NCI-H2029 (cell line): ENCODE measurements at places on chromosomes 1 and 21.

- no peak for DNase-seq
Observed at GRCh38 chr1:163145435-163145834, 57.3 kb downstream of the RGS5 start.

DNA sequence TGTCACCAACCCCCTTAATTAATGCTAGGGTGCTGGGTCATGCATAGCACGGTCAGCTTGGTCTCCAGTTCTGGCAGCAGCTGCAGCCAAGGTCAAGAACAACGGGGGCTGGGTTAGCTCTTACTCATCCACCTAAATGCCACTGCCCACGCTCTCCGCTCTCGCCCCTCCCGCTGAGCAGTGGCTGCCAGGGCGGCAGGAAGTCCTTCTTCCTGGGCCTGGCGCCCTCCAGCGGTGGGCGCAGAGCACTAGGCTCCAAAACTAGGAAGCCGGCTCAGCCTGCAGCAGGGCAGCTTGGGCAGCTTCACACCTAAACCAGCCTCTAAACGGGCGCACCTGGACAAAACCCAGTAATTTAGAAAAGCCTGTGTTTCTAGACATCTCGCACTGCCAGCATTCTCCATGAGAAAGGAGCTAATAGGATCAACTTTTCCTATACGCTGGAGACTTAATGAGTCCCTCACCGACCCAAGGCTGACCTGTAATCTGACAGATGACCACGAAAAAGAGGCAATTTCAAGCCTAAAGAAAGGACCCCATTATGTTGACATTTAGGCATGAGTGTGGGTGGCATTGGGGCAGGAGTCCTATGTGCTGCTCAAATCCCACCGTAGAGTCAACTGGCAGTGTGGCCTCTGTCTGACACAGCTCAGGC, 78.4 kb upstream of the LRRN2 start:
- peak; percentile 76 for DNase-seq

GRCh38 chr1:56821462-56821797, 2.2 kb upstream of the FYB2 start:
- peak; percentile 95 for DNase-seq

- DNase-seq = no peak
Observed at GRCh38 chr21:18350216-18350615, 53.4 kb downstream of the TMPRSS15 start.

- no peak for DNase-seq
Observed at GRCh38 chr1:51313961-51314777, 16.2 kb downstream of the TTC39A start.

DNA sequence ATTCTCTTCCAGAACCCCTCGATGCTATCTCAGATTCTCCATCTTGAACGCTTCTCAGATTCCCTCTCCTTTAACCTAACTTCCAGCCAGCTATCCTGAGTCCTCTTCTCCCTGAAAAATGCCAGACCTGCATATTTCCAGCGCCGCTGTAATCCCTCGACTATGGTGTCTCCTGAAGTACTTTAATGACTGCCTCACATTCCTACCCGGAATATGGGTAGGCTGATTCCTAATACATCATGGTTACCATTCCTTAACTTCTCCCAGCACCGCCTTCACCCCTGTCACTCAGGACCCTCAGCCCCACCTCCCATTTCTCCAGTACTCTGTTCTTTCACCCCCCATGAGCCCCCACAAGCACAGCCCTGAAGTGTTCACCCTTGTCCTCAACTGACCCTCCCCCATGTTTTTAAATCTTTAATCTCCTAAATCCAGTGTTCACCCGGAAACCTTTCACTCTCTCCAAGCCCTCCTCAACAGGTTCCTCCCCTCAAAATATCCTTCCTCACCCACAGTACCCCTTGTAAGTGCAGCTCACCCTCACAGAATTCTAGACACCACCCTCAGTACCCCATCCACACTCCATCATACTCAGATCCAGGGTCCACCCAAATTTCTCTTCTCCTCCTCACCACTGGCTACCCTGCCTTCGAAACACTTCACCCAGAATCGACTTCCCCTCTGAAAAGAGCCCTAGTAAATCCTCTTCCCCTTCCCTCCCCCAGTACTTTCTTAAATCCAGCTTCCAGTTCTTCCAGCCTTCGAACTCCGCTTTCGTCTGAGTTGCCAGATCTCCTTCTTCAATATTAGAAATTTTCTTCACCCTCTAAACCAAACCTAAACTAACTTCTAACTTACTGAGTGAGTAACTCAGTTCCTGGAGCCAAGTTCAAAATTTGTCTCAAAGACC, 922 bp downstream of the CPT2 start:
- peak; percentile 15 for DNase-seq

DNA sequence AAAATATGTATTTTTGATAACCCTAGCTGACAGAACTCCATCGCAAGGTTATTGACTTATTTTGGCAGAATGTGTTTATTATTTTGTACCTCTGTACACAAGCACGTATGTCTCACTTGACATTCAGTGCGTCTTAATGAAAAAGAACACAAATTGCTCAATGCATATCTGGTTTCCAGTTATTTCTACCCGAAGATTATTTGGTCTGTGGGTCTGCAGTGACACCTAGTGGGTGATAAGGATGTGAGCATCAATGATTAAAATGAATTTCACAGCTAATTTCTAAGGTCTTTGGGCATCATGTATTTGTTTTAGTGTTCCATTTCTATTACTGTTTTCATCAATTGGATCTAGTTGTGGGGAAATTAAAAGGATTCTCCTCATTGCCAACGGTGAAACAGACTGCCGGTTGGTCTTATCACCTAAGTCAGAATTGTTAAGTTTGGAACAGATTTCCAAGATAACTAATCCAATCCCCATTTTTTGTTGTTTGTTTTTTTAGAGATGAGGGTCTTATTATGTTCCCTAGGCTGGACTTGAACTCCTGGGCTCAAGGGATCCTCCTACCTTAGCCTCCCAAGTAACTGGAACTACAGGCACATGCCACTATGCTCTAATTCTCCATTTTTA, 13.9 kb downstream of the DDX20 start:
- peak; percentile 22 for DNase-seq

- DNase-seq = peak; percentile 11
Observed at GRCh38 chr21:43991447-43991991, 20.6 kb upstream of the TRAPPC10 start.
